ENCODE measurements at places on chromosomes 2 and 18. TPM values are rescaled to one million over a fixed set of nuclear protein-coding genes. Genes with fewer than 3 reads are reported as not detected.

DNA sequence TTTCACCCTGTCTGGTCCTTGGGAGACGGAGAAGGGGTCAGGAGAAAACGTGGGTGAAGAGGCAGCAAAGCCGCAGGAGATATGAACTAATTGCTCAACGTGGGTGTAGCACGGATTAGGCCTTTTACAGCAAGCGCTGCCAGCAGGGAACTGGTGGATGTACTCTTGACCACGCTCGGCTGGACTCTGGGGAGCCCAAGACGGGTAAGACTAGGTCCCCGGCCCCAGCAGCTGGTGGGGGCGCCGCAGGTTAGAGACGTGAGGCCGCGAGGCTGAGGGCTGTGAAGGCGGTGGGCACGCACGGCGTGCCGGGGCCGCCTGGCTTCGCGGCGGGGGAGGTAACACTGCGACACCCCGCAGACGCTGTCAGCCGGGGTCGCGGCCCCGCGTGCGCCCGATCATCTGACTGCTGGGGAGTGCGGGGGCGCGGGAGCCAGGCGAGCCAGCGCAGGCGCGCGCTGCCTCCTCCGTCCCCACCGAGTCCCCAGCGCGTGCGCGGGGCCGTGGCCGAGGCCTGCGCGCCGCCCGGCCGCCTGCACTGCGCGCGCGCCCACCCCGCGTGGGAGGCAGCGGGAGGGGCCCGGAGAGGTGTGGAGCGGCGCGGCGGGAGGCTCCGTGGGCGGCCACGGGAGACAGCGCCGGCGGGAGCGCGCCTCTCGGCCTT lies at the start of gene CLIP4:
CLIP4 (plus strand) TSS at position 470 of the 664 bp plus-strand sequence. CDS start 5,974 bp downstream, outside the sequence.
- DNase-seq, result peak; percentile 92

GRCh38 chr2:28447943-28448792 lies 47.7 kb upstream of the PLB1 start:
- DNase-seq, result no peak

Gene ANKMY1
- 15.9 TPM for polyA plus RNA-seq

DNA sequence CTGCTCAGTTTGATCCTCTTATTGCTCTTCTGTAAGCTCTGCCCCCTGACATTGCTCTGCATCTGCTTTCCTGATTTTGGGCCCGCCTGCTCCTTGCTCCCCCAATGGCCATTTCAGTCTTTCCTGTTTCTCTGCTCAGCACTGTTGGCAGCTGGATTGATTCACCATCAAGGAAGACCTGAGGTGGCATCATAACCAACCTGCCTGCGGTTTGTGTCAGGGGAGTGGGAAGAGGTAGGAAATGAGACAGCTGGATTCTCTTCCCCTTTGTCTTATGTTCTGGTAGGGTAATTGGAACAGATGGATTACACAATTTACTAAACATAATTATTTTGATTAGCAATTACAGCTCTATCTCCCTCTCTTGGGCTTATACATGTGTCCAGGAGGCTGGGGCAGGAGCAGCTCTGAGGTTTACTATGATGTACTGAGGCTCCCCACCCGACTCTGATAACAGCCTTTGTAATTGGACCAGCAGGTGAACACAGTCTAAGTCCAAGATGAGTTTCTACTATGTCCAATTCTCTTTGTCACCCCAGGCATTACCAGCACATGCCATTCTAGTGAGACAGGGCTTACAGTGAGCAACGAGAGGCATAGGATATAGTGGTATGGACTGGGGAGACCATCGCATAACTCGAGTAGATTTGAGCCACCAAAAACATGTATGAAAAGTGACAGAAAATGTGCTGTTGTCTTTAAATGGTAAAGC lies 151.8 kb upstream of the MMADHC start:
- DNase-seq, result no peak

DNA sequence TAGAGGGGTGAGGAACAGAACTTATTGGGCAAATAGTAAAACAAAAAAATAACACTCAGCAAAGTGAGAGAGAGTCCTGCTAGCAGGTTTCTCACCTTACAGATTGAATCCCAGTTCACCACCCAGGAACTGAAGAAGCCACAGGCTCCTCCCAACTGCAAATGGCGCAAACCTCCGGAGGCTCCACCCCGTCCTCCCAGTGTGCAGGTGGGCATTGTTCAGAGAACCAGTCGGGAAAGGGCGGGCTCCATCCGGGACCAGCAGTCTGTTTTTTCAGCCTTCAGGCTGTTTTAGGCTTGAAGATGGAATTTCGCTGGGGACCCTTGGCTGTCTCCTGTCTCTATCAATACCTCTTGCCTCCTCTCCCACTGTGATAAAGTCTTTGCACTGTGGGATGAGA lies 317.5 kb downstream of the PARD3B start:
- DNase-seq, result no peak

Gene RFTN2
- polyA plus RNA-seq, result 0.08 TPM

GRCh38 chr2:225074366-225074765 lies 32.1 kb upstream of the DOCK10 start:
- no peak for DNase-seq

GRCh38 chr2:208906330-208906729 lies 499.7 kb downstream of the PTH2R start:
- DNase-seq, result no peak

Gene SPDYA
- polyA plus RNA-seq, result not detected

Gene RPRM
- polyA plus RNA-seq, result 0.15 TPM

GRCh38 chr2:96636551-96637171 lies 1.5 kb downstream of the KANSL3 start:
- DNase-seq, result peak; percentile 32
